Breast epithelium (tissue), 4 donors: ENCODE measurements at places on chromosomes 7 and 10. TPM values are rescaled to one million over a fixed set of nuclear protein-coding genes. Genes with fewer than 3 reads are reported as not detected.
A peak's percentile ranks its signal among the peaks of the same experiment; 100 is the strongest.

NYAP1 gene
- total RNA-seq, result 0.59 TPM

DNA sequence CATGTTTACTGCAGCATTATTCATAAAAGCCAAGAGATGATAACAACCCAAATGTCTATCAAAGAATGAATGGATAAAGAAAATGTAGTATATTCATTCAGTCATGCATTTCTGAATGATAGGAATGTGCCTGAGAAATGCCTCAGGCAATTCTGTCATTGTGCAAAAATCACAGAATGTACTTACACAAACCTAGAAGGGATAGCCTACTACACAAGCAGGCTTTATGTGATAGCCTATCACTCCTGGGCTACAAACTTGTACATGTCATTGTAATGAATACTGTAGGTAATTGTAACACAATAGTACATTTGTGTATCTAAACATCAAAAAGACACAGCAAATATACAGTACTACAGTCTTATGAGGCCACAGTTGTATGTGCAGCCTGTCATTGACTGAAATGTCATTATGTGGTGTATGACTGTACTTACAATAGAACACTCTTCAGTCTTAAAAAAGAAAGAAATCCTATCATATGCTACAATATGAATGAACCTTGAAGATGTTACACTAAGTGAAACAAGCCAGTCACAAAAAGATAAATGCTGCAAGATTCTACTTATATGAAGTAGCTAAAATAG, 141.8 kb upstream of the GPR22 start:
- no peak for DNase-seq

ATOH7 gene
- not detected for total RNA-seq

GCK gene
- total RNA-seq, result 1.6 TPM

DNA sequence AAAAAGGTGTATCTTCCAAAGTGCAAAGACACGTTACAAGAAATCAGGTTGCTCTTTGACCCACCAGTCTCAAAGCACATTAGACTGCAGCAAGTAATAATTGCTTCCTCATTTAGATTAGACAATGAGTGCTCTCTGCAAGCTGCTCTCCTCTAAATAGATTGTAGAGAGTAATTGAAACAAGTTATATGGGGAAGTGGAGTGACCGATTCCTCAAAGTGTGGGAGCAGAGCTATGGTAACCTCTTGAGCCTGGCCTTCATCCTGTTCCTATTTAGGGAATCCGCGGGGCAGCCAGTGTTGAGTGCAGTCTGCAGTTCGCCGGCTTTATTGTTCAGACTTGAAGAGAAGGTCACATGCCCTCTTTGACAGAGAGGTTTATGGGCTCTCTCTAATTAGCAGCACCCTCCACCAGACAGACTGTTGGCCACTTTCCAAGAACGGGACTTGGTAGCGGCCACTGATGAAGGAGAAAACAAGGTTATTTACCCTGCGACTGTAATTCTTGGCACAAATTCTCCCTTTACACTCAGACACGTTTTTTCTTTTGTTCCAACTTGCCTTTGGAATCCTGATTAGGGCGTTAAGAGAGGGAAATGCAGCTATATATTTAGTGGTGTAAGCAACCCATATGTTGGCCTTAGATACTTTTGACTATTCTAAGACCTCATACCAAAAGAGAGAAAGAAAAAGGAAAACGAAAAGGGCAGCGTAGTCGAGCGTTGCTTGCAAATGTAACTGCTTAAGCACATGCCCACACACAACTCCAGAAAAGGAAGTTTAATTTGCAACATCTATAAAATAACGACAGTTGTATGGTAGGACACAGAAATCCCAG, 107.5 kb downstream of the REEP3 start:
- peak; percentile 53 for DNase-seq

GRM8 gene
- not detected for total RNA-seq

- peak; percentile 44 for DNase-seq
Observed at GRCh38 chr7:27187475-27188385, 2.7 kb upstream of the HOXA11 start.

DNA sequence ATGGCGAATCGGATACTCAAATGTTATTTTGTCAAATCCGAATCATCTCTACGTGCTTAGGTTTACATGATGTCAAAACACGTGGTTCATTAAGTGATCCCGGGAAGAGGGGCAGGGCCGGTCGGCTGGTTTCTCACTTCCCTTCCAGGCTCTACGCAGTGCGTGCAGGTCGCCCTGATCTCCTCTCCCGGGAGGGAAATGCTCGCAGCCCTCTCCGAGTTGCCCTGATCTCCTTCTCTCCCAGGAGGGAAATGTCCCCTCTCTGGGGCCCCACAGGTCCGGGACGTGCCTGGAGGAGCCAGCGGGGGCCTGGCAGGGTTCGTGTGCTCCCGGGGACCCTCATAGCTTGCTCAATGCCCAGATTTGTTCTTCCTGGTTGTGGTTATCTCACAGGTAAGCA, 202.7 kb downstream of the DNAJB6 start:
- no peak for DNase-seq

DNA sequence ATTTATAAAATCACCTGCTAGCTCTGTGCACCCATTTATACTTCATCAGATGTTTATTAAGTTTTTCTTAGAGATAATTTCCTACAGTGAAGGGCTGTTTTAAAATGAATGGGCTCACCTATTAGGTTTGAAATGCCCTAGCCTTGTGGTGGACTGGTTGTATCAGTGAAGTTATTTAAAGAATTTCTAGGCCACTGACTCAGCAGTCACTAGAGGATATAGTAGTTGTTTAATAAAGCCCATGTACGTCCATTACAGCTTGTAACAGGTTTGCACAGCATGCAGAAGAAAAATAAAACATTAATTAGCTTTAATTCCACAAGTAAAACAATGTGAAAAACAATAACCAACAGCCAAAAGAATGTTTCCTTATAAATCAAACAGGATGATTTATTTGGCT, 128.0 kb downstream of the RSU1 start:
- DNase-seq, result no peak
